ENCODE measurements at places on chromosomes 4 and X.

DNA sequence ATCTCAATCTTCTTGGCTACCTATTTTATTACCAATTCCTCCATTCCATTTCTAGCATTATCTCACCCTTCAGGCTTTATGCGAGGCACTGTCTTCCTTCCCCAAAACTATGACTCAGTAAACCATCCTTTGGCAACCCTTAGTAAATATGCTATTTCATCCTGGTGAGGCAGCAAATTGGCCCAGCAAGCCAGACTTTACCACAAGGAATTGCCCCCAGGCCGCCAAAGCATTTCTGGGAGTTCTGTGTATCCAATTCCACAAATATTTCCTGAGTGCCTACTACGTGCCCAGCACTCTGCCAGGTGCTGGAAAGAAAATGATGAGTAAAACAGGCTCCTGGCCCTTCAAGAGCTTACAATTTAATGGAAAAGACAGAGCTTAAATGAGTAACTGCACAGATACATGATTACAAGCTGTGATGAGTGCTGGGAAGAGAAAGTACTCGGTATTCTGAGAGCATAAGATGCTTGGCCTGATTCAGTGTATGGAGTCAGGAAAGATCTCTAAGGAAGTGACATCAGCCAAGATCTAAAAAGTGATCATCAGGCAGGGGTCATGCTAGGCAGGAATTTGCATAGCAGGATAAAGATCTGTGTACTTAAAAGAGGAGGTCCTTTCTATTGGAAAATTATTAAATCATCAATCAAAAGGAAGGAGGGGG, 193.8 kb downstream of the ADAMTS3 start:
- DNase-seq = no peak

- no peak for DNase-seq
These were observed 201.8 kb downstream of the AFAP1 start for GRCh38 chr4:7737752-7738457.

- DNase-seq = peak; percentile 68
These were observed 103.6 kb downstream of the UCHL1 start for GRCh38 chr4:41360214-41360920.

- peak; percentile 15 for DNase-seq
These were observed 66.5 kb downstream of the EFNB1 start for GRCh38 chrX:68895341-68895755.

DNA sequence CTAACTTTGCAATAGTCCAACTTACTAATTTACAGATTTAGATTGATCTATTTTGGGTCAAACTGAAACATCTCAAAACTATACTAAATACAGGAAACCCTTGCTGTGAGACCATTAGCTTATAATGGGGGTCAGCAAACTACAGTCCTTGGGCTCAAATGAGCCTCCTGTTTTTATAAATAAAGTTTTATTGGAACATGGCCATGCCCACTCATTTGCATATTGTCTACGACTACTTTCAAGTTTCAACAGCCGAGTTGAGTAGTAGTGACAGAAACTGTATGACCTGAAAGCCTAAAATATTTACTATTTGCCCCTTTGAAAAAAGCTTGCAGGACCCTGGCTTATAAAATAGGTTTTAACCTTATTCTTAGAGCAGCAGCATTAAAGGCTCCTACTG, 92.4 kb downstream of the C4orf51 start:
- DNase-seq = no peak

DNA sequence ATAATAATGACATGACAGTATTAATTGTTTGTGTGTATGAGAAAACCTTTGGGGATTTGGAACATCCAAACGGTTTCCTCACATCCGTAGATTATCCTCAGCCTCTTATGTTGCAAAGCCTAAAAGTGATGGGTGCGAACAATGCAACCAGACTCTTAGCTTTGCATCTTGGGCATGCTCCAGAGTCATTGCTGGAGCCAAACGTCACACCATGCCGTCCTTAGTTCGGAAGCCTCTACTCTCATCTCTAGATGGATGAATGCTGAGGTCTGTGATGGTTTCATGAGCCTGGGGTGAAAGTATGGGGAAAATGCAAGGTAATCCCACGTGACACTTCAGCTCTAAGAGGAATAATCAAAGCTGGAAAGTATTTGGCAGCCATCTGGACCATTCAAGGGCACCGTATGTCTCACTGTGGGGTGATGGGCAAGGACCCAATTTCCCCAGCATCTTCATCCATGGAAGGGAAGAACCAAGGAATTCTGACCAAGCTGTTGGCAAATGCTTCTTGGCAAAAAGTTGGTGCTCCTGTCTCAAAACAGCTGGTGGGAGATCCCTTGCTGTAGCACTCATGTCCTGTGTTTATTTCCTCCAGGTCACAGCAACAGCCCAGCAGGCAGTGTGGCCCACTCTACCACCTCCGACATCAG, 6.3 kb upstream of the RTL5 start:
- DNase-seq = peak; percentile 81

GRCh38 chr4:145093638-145094037, 4.4 kb downstream of the ANAPC10 start:
- no peak for DNase-seq

DNA sequence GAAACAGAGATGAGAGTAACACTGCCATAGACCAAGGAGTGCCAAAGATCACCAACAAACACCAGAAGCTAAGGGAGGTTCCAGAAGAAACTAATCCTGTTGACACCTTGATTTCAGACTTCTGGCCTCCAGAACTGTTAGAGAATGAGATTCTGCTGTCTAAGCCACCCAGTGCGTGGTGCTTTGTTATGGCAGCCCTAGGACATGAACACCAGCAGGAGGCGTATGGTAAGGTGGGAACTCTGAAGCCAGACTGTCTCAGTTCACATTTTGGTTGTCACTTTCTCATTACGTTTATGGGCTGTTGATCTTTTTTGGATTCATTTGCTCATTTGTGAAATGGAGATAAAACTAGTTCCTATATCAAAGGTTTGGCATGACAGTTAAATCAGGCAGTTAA, 142.9 kb downstream of the DCHS2 start:
- no peak for DNase-seq

DNA sequence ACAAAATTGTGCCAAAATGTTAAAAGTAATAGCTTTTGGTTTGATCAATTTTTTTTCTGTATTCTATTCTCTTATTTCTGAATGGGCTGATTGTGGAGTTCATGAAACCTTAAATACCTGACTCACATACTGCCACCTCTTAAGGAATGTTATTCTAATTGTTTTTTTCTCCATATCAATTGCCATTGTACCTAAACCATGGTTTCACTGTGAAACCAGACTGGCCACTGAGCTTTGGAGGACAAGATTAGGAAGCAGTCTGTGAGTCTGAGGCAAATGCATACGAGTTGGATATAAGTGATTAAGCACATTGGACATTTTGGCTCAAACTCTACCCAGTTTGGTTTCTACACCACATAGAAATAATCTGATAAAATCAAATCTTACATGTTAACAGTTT, 184.0 kb downstream of the IQCM start:
- DNase-seq = no peak

- no peak for DNase-seq
These were observed 207.0 kb downstream of the LDB2 start for GRCh38 chr4:16691450-16691849.

- DNase-seq = no peak
These were observed 14.8 kb upstream of the BBS7 start for GRCh38 chr4:121885115-121885514.

DNA sequence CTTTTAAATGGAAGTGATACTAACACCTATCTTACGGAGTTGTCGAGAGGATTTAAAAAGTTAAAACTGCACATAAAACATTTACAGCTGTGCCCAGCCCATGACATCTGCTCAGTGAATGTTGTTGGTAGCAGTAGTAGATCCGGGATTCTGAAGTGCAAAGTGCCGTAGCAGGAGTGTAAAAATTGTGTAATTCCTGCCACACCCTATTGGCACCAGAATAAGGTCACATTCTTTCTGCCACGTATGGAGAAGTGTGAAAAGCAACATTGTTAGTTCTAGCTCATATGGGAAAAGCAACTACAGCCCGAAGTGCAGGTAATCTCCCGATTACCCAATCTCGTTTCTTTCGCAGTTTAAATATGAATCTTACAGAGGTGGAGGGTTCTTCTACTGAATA, 31.2 kb downstream of the PRIMPOL start:
- DNase-seq = no peak

DNA sequence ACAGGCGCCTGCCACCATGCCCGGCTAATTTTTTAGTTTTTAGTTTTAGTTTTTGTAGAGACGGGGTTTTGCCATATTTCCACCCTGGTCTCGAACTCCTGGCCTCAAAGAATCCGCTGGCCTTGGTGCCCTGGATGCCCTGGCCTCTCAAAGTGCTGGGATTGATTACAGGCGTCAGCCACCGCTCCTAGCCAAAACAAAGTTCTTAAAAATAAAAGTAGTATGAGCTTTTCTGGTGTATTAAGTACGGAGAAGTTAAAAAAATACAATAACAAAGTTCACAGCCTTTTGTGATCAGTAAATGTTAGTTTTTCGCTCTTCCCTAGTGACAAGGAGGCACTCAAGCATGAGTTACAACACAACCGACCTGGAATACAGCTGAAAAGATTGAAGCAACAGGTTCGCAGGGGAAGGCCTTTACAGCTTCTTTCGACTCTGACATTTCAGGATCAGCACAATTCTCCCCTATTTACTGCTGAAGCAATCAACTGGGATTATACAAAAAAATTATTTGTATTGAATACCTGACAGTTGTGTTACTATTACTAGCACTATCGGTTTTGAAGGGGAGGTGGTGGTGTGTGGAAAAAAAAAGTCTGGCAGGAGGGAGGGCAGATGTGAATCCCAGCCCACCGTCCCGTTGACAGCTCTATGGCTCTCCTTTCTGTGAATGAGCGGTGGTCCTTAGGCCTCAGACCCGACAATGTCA, 893 bp upstream of the METAP1 start:
- DNase-seq = no peak

DNA sequence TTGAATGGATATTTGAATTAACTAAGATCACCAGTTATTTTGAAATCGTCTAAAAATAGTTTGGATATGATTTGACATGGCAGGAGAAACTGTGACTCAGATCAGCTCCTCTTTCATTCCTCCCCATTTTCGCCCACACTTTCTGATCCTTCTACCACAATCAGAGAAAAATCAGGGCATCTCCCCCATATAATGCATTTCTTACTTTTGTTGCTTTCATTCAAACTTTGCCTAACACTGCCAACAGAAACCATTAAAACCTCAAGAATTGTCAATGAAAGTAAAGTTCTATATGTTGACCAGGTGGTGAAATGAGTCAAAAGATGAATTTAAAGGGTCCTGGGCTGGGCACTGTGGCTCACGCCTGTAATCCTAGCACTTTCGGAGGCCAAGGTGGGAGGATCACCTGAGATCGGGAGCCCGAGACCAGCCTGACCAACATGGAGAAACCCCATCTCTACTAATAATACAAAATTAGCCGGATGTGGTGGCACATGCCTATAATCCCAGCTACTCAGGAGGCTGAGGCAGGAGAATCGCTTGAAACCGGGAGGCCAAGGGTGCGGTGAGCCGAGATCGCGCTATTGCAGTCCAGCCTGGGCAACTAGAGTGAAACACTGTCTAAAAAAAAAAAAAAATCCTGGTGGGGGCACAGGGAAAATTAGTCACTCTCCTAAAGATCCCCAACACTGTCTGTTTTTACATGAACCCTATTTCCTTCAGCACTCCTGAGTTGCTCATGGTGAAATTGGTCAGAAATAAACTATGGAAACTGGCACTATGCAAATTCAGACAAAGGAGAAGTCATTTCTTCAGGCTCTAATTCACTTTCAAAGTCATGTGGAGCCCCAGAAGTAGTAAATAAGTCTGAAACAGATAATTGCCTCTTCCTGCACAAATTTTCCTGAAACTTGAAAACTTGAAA, 122.8 kb upstream of the NOCT start:
- DNase-seq = no peak

- no peak for DNase-seq
These were observed 153.5 kb downstream of the SH3BGRL start for GRCh38 chrX:81355436-81355835.

DNA sequence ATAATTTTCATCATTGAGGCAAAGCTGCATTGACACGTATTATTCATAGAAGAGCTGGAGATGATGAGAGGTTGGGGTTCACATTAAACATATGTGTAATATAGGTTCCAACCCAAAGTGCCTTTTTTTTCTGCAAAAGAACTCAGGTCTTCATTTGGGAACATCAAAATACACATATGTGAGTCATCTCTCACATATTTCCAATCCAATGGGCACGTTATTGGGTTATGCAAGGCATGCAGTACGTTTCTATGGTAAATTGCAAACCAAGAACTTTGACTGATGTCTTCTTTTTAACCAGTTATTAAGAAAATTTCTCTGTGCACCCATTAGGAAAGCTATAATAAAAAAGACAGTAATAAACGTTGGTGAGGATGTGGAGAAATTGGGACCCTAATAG, 150.3 kb upstream of the FAM9B start:
- DNase-seq = no peak

GRCh38 chr4:6200011-6200921, at the start of gene JAKMIP1:
JAKMIP1 (minus strand) TSS chr4:6200549; CDS start chr4:6112850, 87,699 bp downstream.
- peak; percentile 80 for DNase-seq

All from G401 (cell line).